Astrocyte of the cerebellum (primary cell): ENCODE measurements at places on chromosomes 12 and 14.

DNA sequence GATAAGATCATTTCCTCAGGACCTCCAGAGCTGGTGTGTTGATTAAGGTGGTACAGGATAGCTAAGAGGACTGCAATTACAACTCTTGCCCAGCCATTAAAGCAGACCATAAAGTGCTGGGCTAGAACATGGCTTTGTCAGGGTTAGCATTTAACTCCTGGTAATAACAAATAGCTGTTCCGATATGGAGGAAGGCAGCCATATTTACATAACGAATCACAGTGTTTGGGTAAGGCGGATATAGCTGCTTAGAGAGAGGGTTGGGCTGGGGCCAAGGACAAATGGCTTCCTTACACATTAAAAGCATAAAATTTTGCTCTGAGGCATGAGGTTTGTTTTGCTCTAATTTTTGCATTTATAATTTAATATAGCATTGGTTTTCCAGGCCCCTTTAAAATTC, 297.7 kb upstream of the DDHD1 start:
- DNase-seq, result no peak

DNA sequence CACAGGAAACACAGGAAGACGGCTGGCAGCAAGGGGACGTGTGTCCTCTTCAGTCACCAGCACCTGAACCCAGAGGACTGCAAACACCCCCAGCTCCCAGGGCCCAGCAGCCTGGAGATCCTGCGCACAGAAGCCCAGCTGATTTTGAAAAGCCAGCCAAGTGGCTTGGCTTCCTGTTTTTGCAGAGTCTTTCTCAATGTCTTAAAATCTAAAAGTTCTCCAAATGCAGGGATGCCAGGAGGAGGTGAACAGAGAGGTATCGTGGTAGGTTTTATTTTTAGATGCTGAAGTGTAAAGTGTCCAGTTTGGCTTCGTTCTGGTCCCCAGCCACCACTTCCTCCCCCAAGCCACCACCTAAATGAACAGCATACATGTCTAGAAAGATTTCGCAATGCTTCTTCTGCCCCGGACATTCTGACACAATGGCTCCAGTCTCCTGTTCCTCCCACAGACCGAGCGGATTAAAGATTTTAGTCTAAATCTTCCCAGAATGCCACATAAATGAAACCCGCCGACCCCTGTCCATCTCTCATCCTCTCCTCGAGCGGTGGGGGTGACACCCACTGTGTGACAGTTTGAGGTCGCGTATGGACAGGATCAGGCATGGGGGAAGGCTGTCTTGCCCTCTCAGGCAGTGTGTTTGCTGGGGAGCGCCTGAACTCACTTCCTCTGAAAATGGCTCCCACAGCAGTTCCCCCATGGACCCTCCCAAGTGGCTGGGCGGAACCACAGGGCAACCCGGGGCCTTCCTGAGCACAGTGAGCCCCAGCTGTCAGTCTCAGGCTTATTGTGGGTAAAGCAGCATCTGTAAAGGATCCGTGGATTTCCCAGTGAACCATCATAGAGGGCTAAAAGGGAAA, 41.6 kb downstream of the ITPK1 start:
- no peak for DNase-seq

DNA sequence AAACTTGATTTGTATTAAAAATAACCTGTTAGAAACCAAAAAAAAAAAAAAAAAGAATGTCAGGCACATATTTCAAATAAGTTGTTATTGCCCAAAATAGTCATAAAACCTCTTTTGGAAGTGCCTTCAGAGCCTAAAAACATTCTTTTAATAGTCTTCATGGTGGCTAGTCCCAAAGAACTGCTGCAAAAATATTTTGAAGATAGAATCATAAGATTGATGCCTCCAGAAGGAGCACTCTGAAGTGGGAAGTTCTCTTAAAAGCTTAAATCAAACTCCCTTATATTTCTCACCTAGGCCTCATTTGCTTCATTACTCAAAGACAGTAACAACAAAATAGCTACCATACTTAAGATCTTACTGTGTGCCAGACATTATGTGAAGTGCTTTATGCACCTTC, 27.2 kb upstream of the NT5DC3 start:
- no peak for DNase-seq

GRCh38 chr12:56046027-56046780, 4.5 kb downstream of the RPS26 start:
- DNase-seq, result no peak

- DNase-seq, result no peak
Measured at GRCh38 chr14:30808576-30808975, 65.8 kb upstream of the COCH start.

- DNase-seq, result no peak
Measured at GRCh38 chr12:40963751-40964150, 224.4 kb upstream of the PDZRN4 start.

- DNase-seq, result no peak
Measured at GRCh38 chr12:19196959-19197630, 67.6 kb downstream of the PLEKHA5 start.

DNA sequence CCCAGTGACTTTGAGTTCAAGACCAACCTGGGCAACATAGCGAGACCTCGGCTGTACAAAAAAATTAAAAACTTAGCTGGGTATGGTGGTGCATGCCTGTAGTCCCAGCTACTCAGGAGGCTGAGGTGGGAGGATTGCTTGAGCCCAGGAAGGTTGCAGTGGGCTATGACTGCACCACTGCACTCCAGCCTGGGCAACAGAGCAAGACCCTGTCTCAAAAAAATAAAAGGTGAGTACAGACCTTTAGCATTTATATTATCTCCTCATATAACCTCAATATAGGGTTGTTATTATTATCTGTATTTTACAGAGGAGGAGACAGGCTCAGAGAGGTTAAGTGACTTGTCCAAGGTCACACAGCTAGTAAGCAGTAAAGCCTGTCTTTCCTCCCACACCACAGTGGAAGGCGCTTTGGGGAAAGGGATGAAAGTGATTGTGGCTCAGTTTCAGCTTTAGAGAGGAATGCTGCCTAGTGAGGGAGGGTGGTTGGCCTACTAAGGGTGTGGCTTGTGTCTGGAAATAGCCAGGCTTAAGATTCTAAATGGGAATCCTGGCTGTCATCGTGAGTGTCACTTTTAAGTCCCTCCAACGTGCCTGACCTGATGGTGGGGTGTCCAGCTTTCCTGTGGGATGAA, 7.2 kb downstream of the TPCN1 start:
- DNase-seq, result no peak

- no peak for DNase-seq
Measured at GRCh38 chr12:46921764-46922133, 96.0 kb upstream of the SLC38A4 start.

GRCh38 chr14:50667684-50667995, 466 bp downstream of the SAV1 start:
- DNase-seq, result no peak

DNA sequence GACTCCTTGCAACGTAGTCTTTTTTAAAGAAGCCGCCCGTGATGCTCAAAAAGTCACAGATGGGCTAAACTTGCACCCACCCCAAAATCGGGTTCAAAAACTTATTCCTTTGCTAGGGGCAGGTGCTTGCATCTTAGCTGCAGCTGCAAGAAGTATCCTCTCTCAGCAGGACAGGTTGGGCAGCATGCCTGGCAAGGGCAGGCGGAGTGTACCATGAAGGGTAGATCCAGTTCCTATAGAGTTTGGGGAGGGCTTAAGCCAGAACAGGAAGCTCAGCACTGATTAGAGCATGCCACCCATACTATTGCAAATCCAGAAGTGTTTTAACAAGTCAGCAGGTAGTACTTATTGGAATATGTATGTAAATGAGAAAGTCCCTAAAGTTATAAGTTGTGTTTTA, 48.7 kb downstream of the CPM start:
- no peak for DNase-seq

DNA sequence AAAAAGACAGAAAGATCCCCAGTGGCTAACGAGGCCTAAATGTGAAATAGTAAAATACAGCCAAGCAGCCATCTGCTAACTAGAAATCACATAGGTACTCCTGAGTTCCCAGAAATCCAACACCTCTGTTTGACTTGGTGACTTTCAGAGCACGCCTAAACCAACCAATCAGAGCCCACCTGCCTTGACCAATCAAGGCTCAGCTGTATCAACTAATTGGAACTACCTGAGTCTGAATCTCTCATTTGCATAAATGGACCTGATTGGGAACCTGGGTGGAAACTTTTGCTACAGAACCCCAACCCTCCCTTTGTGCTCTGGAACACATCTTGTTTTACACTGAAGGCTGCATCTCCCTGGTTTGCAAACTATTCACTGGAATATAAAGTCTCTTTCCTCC, 5.1 kb upstream of the TCL1B start:
- DNase-seq, result no peak

GRCh38 chr12:67558775-67559174, 89.8 kb upstream of the DYRK2 start:
- DNase-seq, result no peak

- peak; percentile 9 for DNase-seq
Measured at GRCh38 chr14:55245657-55246268, 25.5 kb upstream of the FBXO34 start.

DNA sequence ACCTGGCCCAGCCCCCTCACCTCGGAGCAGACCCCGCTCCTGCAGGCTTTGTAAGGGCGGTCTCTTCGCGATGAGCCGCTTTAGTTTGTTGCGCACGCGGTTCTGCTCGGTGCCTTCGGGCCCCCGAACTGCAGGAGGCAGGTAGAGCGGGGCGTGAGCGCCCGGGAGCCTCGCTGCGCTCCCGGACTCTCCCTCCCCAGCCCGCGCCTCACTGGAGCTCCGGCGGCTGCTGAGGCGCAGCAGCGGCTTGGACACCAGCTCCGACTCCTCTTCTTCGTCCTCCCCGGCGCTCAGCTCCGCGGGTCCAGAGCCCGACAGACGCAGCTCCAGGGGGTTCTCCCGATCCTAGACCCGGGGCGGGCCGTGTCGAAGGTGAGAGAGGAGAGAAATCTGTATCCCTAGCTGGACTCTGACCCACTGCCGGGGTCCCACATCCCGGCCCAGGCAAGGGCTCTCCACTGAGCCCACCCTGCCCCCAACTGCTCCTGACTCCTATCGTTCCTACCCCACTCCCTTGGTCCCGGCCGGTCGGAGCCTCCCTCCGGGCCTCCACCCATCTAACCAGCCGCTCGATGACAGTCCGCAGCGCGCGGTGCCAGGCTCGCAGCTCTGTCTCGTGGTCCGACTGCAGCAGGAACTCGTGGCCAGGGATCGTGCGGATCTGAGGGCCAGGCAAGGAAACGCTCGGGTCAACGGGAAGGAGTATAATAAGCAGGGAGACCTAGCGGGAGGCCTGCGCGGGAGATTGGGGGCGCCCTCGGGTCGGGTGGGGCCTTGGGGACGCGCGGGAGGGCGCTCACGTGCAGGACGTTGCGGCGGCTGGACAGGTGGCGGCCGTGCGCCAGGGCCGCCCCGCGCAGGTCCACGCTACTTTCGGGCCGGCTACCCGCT, 4.2 kb downstream of the ARHGAP9 start:
- DNase-seq, result no peak

DNA sequence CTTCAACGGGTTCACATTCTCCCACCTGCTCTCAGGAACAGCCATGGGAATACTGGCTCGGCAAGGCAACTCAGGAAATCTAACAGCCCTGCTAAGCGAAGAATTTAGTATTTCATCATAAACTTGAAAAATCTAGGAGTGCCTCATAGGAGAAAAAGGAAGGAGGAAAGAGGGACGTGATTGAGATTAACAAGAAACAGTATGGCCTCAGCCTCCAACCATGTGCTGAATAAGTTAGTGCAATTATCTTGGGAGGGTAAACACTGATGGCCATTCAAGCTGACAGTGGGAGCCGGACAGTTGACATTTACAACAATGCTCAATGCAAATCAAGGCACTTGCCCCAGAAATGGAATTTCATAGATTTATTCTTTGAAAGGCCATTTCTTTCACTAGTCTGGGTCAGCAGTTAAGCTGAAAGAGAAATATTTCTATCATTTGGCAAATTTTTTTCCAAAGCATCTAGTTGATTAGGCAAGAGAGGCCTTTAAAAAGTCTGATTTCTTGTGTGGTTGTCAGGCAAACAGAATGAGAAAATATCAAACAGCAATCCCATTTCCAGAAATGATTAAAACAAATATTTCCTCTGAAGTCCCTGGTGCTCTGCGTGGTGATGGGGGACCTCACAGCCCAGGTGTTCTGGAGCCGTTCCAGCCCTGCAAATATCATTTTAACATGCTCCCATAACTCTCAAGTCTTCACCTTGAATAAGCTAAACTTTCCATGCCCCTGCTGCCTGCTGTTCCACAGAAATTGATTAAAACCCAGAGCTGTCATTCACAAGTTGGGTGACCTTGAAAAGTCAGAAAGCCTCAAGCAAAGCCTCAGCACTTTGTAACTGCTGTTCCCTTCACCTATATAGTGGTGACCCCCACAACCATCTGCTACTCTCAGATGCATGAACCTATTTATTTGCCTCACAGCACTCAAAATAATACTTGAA, 121.6 kb downstream of the PHLDA1 start:
- DNase-seq, result no peak

- DNase-seq, result no peak
Measured at GRCh38 chr14:51697848-51698247, 46.1 kb downstream of the FRMD6 start.

DNA sequence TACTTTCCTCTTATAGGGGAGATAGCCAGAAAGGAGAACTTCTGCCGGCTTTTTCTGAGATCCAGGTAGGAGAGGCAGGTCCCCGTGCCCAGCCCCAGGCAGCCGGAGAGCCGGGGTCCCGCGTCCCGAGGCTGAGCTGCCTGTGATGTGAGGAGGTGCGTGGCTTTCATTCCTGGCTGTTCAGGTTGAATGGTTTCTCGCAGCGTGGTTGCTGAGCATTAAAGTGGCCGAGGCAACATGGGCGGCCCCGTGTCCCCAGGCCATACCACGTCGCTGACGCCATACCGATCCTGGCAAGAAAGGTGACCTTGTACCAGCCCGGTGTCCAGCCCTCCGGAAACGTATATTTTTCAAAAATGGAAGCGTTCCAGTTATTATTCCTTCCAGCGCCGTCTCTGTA, 116.7 kb upstream of the MYL2 start:
- DNase-seq, result no peak

GRCh38 chr14:54338696-54339317, 58.0 kb upstream of the CDKN3 start:
- no peak for DNase-seq

DNA sequence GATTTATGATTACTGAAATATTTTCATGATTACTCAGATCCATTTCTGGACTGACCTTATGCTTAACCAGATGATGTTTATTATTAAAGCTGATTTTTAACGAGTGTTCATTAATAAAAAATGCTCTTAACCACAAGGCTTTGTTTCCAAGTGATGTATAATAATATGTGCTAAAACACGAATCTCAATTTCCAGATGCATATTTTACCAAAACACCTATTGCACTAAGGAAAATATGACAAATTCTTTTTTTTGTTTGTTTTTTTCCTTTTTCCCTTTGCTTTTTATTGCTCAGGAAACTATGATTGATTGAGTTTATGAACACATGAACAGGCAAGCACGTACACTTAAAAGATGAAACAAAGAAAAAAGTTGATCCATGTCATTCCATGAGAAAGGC, 16.9 kb upstream of the DUSP6 start:
- DNase-seq, result no peak

DNA sequence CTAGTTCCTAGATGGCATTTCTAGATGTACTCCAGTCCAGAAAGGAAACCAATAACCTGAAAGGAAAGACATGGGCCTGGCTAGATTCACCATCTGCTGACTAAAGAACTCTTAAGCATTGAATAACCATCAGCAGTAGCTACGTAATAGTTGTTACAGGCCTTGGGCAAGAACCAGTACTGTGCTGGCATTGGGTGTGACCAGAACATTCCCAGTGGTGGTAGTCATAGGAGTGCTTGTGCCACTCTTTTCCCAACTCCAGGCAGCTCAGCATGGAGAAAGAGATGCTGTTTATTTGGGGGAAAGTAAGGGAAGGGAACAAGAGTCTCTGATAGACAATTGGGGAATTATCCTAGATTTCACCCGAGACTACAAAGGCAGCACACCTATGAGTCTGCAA, 333.3 kb downstream of the SLC16A7 start:
- no peak for DNase-seq
